Sigmoid colon (tissue), 7 donors: ENCODE measurements at places on chromosomes 11 and 22. TPM values are rescaled to one million over a fixed set of nuclear protein-coding genes. Genes with fewer than 3 reads are reported as not detected.

SYT13 gene
- 2.4 TPM for polyA plus RNA-seq

- DNase-seq = no peak
Measured at GRCh38 chr11:120698918-120699317, 187.4 kb downstream of the GRIK4 start.

GRCh38 chr22:30244066-30244465 is 2.5 kb downstream of the LIF start:
- DNase-seq = no peak

GRCh38 chr22:38422611-38423511 is 32.1 kb downstream of the KCNJ4 start:
- no peak for DNase-seq

DNA sequence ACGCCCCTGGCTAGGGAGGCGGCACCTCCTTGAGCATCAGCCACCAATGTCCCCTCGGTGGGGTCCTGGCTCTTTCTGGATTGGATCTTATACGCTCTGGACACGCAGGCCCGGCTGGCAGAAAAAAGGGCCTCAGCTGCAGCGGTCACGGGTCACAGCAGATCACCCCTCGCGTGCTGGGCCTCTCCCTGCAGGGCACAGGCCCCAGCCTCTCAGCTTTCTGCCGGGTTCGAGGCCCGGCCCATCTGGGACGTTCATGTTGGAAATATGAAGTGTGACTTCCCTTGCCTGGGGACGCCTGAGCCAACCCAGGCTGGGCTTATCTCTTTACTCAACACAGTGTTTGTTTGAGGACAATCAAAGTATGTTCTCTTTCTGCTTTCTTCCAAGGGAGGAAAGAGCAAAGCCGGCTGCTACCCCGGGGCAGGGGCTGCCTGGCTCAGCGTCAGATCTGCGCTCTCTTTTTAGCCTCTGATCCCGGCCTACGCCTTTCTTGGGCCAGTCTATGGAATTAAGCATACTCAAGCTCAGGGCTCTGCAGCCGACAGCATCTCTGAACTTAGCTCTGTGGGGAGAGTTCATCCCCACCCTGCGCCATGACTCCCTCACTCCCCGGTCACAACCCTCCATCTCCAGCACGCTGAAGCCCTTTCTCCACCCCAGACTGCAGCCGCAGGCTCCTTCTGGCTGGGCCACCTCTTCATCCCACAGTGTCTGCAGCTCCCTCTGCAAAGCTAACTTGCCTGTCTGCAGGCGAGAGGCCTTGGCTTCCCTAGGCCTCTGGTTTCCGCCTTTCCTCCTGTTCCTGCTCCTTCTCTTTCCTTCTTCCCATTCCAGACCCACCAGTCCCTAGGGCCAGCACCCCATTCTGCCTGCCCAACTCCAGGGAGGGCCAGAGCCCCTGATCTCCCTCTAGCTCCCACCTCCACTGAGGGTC is 38.8 kb downstream of the ADAMTS15 start:
- DNase-seq = no peak

SPINDOC gene
- polyA plus RNA-seq = 11.7 TPM

GRCh38 chr11:19076744-19077589 is 16.4 kb upstream of the MRGPRX2 start:
- no peak for DNase-seq

GRCh38 chr11:113176599-113177360 is 137.6 kb upstream of the TTC12 start:
- no peak for DNase-seq

RFPL3 gene
- polyA plus RNA-seq = not detected

DNA sequence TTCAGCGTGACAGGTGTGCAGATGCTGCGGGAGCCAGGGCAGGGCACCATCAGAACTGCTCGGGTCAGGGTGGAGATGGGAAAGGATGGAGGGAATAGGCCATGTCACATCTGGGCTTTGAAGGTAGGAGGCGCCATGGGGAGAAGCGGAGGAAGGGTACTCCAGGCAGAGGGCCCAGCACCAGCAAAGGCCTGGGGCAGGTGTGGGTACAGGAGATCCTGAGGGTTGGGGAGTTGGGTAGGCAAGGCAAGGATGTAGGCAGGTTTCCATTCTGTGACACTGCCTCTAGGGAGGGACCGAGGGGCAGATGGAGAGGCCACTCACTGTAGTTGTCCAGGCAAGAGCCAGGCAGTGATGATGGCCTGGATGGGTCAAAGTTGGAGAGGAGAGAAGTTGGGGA is 8.5 kb downstream of the EMID1 start:
- DNase-seq = peak; percentile 21

DNA sequence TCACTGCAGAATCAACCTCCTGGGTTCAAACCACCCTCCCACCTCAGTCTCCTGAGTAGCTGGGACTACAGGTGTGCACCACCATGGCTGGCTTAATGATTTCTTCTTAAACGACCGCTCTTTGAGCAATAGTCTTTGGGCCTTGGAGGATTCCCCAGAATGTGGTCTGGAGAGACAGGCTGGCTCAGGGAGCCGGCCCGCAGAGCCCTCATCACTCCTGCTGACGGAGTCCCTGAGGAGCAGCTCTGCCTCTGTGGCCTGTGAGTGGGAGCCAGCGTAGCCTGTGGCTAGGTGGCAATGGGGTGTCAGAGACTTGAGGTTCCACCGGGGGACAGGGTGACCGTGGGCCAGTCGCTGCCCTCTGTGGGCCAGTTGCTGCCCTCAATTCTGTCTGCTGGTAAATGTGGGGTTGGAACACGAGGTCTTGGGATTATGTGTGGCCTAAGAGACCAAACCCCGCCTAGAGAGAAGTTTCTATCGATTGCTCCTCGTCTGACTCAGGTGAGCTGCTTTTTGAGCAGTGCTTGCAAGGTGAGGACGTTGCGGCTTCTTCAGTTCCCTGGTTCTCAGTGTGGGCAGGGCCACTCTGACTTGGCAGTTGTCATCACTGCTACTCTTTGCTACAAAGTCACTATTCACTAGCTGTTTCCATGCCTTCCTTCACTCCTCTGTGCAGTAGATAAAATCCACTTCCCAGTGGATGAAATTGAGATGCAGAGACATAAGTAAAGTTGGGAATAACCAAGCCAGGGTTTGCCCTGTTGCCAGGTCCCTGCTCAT is 124.8 kb upstream of the NECTIN1 start:
- DNase-seq = no peak

GRCh38 chr22:29632672-29633071 is 29.2 kb downstream of the NF2 start:
- DNase-seq = no peak

- DNase-seq = peak; percentile 76
Measured at GRCh38 chr22:29205594-29206371, at the start of gene EMID1. Gene EMID1 (plus strand): TSS chr22:29205896. CDS start chr22:29206039, 143 bp downstream.

TBC1D10A gene
- polyA plus RNA-seq = 35.4 TPM

TMEM179B gene
- polyA plus RNA-seq = 38.4 TPM

GRCh38 chr11:120528749-120529148 is 17.2 kb downstream of the GRIK4 start:
- DNase-seq = no peak

DNA sequence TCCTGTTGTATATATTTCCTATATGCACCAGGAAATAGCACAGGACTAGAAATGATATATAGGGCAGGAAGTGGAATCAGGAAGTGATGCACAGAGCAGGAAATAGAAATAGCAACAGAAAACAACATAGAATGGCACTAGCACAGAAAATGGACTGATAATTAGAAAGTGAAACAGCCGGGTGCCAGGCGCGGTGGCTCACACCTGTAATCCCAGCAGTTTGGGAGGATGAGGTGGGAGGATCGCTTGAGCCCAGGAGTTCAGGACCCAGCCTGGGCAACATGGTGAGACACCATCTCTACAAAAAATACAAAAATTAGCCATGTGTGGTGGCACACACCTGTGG is 10.0 kb upstream of the RELT start:
- no peak for DNase-seq

CNGA4 gene
- polyA plus RNA-seq = not detected

- DNase-seq = no peak
Measured at GRCh38 chr11:123505546-123506299, 75.7 kb downstream of the GRAMD1B start.

- DNase-seq = no peak
Measured at GRCh38 chr11:33731723-33732531, 4.3 kb downstream of the CD59 start.

- DNase-seq = no peak
Measured at GRCh38 chr22:33126881-33127280, 68.7 kb upstream of the SYN3 start.

GRCh38 chr22:44316393-44317122 is 3.8 kb upstream of the SHISAL1 start:
- DNase-seq = no peak

DNA sequence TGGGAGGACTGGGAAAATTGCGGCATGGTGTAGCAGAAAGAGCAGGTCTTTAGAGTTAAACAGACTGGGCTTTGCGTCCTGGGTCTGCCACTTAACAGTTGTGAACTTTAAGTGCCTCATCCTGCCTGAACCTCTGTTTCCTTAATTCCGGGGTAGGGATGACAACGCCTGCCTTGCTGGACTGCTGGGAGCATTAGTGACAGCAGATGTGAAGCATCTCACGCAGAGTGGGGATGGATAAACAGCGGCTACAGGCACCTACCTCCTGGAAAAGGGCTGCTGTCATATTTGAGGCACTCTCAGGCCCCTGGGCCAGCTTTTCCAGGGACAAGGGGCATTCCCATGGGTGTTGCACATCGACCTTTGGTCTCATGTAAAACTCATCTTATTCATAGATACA is 572.2 kb downstream of the TBC1D22A start:
- no peak for DNase-seq

TBX10 gene
- 60.6 TPM for polyA plus RNA-seq

FAM180B gene
- polyA plus RNA-seq = 0.12 TPM

- no peak for DNase-seq
Measured at GRCh38 chr11:71383461-71383860, 64.7 kb downstream of the DHCR7 start.

DNAJB13 gene
- not detected for polyA plus RNA-seq

- DNase-seq = no peak
Measured at GRCh38 chr11:128299132-128299726, 288.1 kb downstream of the ETS1 start.

GRCh38 chr11:70050243-70050642 is 27.9 kb upstream of the ANO1 start:
- no peak for DNase-seq

- DNase-seq = no peak
Measured at GRCh38 chr11:41522899-41523672, 63.6 kb upstream of the LRRC4C start.

DNA sequence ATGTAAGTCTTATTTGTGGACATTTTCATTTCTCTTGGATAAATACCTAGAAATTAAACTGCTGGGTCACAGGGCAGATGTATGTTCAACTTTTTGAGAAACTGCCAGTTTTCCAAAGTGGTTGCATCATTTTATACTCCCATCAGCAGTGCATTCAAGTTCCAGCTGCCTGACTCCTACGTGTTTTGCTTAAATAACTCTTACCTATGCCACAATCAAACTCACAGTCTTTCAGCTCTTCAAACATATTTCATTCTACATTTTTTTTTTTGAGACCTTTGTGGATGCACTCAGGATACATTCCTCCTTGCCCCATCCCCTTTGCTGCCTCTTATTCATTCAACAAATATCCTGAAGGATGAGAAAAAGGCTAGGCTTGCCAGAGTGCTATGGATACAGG is 9.2 kb downstream of the TCF20 start:
- no peak for DNase-seq

- DNase-seq = no peak
Measured at GRCh38 chr11:45104006-45104789, 42.2 kb upstream of the PRDM11 start.

TRIM22 gene
- 106 TPM for polyA plus RNA-seq

DNA sequence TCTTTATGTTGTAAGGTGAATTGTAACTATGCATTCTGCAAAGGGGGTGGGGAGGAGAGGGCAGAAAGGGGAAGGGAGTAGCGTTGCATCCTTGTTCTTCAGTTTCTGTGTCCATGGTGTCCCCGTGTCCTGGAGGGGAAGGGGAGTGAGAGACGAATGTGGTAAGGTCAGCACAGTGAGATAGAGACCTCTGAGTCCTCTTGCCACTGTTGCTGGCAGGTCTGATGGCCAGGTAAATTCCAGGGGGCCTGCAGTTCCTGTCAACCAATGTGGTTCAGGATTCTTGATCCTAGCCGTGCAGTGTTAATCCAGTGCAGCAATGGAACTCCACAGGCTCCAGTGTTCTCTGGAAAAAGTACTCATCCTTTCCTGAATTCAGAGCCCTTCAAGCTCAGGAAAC is 14.6 kb upstream of the ADSL start:
- DNase-seq = no peak

DNA sequence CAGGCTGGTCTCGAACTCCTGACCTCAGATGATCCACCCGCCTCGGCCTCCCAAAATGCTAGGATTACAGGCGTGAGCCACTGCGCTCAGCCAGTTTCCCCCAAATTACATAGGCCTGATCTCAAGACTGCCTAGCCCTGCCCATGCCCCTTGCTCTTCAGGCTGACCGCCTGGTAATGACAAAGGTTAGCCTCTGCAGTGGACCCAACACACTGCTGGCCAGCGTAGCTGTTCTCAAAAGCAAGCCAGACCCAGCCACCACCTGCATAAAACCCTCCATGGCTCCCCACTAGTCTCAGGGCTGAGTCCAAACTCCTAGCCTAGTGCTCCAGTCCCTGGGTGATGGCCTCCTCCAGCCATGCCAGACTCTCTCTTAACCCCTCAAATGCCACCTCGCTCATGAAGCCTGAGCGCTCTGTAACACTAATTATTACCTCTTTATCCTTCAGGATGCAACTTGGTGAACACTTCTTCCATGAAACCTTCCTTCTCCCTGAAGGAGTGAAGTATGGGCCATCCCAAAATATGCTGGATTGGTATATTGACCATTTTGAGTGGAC is 836 bp upstream of the RSPH14 start:
- no peak for DNase-seq

GRCh38 chr11:95937358-95937757 is 13.5 kb upstream of the MTMR2 start:
- no peak for DNase-seq

AIFM3 gene
- 91.3 TPM for polyA plus RNA-seq

DNA sequence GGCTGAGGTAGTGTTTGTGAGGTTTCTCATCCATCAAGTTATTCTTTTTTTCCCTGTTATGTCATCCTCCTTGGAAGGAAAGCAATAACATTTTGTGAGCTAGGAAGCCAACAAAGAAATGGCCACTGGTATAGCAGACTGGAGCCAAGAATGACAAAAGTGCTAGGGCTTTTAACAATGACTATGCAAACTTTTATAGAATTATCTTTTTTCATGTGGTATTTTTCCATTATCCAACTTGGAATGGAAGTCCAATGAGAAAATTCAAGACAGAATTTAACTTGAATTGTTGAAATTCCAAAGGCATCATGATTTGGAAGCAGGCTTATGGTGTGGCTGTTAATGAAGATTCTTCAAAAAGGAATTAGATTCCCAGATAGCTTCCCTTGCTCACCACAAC is 216.4 kb upstream of the PDGFD start:
- DNase-seq = no peak

- no peak for DNase-seq
Measured at GRCh38 chr22:23183061-23183698, 2.9 kb downstream of the BCR start.

- no peak for DNase-seq
Measured at GRCh38 chr22:19517919-19518611, 6.1 kb downstream of the CLDN5 start.

AQP11 gene
- polyA plus RNA-seq = 1.7 TPM

DNA sequence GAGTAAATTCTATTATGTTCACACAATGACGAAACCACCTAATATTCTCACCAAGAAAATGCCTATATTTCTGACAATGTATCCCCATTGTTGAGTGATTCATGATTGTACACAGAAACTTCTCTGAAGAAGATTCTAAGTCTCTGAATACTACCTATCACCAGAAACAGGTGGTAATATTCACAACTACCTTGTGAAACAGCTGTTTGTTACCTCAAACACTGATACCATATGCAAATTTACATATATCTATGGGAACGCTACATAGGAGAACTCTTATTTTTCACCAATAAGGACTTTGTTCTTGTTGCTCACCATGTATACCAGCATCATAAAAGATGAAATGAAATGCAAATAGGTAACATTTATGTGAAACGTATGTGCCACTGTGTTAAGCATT is 59.3 kb downstream of the PDGFD start:
- DNase-seq = no peak
